Right renal cortex interstitium (tissue), 3 donors: ENCODE measurements at places on chromosomes 2 and 18.
A peak's percentile ranks its signal among the peaks of the same experiment; 100 is the strongest.

- no peak for DNase-seq
These were observed 50.2 kb upstream of the THSD7B start for GRCh38 chr2:136715146-136715545.

DNA sequence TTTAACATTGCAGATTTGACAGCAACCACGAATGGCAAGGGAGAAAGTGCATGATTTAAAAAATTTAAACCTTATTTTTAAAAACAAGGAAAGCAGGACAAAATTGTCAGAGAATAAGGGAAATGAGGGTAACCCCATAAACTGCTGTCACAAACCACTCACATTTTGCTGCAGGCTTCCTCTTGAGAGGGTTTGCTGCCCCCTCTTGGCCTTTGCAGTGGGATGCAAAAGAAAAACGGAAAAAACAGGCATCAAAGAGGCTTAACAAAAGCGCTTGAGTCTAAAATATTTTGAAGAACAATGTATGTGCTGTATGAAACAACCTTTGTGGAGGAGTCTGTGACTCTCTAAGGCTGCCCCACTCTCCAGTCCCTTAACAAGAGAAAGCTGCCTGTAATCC, 91.6 kb downstream of the TMX3 start:
- peak; percentile 49 for DNase-seq

- no peak for DNase-seq
These were observed 30.3 kb upstream of the PDK1 start for GRCh38 chr2:172525601-172526000.

DNA sequence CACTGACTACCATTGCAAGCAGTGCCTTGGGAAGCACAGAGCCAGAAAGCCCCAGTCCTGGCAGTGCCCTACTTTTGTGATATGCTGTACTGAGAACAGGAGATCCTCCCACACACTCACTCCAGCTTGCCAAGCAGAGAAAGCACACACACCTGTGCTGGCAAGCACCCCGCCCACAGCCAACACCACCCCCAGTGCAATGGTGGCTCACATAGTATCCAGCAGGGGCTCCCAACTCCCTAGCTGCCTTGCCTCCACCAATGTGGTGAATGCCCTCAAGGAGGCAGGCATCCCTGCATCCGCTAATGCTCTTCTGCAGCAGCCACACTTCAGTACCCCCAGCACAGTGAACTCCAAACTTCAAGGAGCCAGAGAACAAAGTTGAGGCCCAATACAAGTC, 1655.8 kb downstream of the SUCLG1 start:
- DNase-seq: no peak

- no peak for DNase-seq
These were observed 335.8 kb downstream of the TRIB2 start for GRCh38 chr2:13052547-13052946.

- DNase-seq: no peak
These were observed 76.1 kb downstream of the SCG2 start for GRCh38 chr2:223526106-223526505.

- DNase-seq: no peak
These were observed 31.1 kb downstream of the SLC40A1 start for GRCh38 chr2:189549449-189549832.

DNA sequence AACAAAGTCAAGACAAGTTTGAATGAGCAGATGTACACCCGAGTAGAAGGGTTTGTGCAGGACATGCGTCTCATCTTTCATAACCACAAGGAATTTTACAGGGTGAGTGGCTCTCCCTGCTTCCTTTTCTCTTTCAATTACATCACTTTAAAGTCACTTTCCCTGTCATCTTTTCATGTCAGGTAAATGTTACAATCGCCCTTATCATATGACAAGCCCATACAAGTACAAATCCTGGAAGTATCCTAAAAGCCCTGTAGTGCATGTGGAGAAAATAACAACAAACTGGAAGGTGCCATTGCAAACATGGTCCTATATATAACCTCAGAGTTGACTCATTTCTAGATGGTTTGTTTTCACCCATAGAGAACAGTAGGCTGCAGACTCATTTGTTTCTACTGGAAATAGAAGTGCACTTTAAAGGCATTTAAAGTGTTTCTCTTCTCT, 126.0 kb downstream of the SP100 start:
- DNase-seq: no peak

- DNase-seq: no peak
These were observed 10.4 kb upstream of the UBE2F start for GRCh38 chr2:237956402-237956736.

- DNase-seq: no peak
These were observed 70.5 kb downstream of the CPS1 start for GRCh38 chr2:210626849-210627248.

- no peak for DNase-seq
These were observed 26.1 kb upstream of the INHBB start for GRCh38 chr2:120319686-120320317.

- DNase-seq: peak; percentile 32
These were observed 116.9 kb downstream of the ACKR3 start for GRCh38 chr2:236686561-236686960.

- no peak for DNase-seq
These were observed 473.0 kb upstream of the TNP1 start for GRCh38 chr2:217332866-217333265.

- DNase-seq: no peak
These were observed 5.2 kb downstream of the RETREG2 start for GRCh38 chr2:219183151-219183772.

- DNase-seq: no peak
These were observed 4.6 kb downstream of the PIGN start for GRCh38 chr18:62182220-62182619.

DNA sequence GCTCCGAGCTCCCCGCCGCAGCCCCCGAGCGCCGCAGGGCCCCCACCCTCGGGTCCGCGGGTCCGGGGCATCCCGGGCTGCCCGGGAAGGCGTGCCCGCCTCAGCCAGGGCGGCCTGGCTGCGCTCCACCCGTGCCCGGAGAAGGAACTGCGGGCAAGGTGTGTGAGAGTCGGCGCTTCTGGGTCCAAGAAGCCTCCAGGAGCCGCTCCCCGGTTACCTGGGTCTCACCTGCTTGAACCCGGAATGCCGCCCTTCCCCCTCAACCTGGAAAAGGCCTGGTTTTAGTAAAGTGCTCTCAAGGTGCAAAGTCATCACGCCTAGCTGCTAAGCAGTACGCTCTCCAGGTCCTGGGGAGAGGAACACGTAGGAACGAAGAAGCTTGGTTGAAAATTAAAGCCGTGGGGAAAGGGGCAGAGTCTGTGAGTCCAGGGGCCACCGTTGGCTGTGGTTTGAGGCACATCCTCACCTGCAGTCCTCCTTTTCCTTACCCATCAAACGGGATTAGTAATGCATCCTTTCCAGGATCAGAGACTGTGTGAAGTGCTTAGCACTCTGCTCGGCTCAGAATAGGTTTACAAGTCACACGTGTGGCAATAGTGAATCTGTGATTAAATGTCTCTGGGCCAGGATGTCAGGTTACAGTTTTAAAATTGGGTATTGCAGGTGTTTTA, 1.2 kb downstream of the ASAP2 start:
- DNase-seq: no peak

DNA sequence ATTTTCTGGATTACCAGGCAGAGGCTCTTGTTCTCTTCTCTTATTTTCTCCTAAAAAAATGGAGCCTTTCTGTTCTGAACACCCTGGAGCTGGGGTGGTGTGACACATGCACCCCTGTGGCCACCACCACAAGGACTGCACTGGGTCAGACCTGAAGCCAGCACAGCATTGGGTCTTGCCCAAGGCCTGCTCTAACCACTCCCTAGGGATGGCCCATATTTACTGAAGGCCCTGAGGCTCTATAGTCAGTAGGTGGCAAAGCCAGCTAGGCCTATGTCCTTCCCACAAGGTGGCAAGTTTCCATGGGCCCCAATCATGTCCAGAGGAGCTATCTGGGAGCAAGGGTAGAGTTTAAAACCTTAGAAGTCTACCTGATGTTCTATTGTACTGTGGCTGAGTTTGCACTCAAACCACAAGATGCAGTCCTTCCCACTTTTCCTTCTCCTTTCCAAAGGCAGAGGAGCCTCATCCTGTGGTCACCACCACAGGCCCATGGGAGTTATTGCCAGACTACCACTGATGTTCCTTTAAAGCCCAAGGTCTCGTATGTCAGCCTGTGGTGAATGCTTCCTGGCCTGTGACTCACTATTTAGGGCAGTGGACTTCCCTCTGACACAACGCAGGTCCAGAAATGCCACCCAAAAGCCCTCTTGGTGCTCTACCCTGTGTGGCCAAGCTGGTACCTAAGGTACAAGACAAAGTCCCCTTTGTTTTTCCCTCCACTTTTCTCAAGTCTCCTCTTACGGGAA, 15.0 kb upstream of the FMNL2 start:
- DNase-seq: no peak

- no peak for DNase-seq
These were observed 118.2 kb upstream of the SEC11C start for GRCh38 chr18:59021500-59021899.

- no peak for DNase-seq
These were observed 26.3 kb upstream of the CASP8 start for GRCh38 chr2:201233812-201234662.

GRCh38 chr2:37809931-37810570, 115.0 kb upstream of the RMDN2 start:
- DNase-seq: no peak

- DNase-seq: no peak
These were observed 12.7 kb downstream of the SPIRE1 start for GRCh38 chr18:12645254-12645653.

- DNase-seq: no peak
These were observed 16.6 kb downstream of the THUMPD2 start for GRCh38 chr2:39762448-39762847.

DNA sequence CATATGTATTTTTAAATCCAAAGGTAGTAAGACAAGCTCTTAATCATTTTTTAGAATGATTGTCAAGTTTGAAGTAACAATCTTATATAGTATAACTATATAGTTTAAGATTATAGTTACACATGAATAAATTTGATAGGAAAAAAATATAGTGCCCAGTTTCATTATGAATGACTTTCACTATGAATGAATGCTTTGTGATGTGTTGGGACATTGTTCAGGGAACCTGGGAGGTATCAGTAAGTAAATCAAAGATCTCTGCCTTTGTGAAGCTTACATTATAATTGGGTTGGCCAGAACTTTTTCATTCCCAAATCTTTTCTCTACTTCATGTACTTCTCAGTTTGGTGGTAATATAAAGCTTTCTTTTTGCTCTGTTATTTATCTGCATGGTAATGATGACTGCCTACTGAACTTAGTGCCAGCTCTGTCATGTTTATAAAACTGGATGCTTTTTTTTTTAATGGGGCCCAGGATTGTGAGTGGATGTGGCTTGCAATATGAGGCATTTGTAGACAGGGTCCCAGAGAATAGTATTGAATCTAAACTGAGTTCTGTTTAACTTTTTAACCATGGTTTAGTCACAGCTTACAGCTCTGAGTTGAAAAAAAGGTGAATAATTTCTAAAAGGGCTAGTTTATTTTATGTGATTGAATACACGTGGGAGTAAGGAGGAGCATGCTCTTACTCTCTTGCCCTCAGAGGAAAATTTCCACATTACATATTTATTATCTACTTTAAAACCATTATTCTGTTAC, 23.3 kb downstream of the GLS start:
- no peak for DNase-seq

- no peak for DNase-seq
These were observed 170.7 kb downstream of the TMEM182 start for GRCh38 chr2:102932501-102932900.

GRCh38 chr2:217520356-217521010, 482.3 kb downstream of the TNS1 start:
- DNase-seq: no peak

GRCh38 chr2:142286618-142287017, 155.8 kb upstream of the LRP1B start:
- DNase-seq: no peak

GRCh38 chr2:230714136-230714480, 1.5 kb downstream of the CAB39 start:
- no peak for DNase-seq

DNA sequence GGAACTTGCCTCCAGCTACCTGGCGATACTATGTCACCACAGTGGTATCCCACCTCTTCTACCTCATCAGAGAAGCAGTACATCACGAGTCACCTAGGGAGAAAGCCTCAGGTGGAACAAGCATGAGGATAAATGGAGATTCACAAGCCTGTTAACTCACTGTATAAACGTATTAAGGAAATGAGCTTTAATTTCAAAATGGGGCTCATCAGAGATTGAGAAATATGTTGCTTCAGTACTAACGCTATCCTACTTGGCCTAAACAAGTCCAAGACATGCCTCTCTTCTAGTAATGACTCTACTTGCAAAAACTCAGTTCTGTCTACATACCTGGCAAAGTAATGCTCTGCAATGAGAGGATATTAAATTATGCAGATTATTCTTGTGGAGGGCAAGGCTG, 4.3 kb downstream of the SLC39A6 start:
- no peak for DNase-seq

DNA sequence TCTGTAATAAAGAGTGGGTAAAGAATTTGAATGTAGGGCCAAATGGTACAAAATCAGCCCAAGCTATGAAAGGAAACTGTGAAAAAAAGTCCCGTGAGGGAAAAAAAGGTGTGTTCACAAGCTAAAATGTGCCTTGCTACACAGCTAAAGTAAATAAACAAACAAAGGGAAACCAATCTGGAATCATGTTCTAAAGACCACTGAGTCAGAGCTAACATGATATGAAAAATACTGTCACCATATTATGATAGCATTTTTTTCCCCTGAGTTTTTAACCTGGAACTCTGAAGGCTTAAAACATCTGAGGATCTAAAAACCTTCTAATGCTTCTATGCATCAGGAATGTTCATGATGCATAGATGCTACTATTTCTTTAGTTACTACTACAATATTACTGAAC, 58.8 kb downstream of the SCN1A start:
- no peak for DNase-seq

GRCh38 chr2:179335732-179336131, 71.1 kb upstream of the SESTD1 start:
- no peak for DNase-seq

GRCh38 chr2:25021791-25022362, 20.0 kb upstream of the EFR3B start:
- DNase-seq: no peak

GRCh38 chr2:210963386-210963785, 407.0 kb downstream of the CPS1 start:
- no peak for DNase-seq

DNA sequence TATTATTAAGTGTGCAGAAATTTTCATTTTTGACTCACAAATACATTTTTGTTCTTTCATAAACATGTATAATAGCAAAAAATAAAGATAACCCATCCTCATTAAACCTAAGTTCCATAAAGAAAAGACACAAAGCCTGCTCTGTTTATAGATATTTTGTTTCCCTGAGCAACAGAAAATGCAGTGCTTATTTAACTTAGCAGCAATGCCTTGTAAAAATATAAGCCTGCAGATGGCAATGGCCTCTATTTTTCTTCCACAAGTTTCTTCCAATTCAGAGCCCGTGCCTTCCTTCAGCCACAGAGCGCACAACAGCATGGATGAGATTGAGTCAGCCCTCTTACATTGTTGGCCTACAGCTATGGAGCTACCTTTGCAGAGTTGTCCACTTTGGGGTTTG, 43.6 kb downstream of the PKP4 start:
- DNase-seq: no peak
